ENCODE measurements at places on chromosomes 13 and 19. TPM values are rescaled to one million over a fixed set of nuclear protein-coding genes. Genes with fewer than 3 reads are reported as not detected.
A peak's percentile ranks its signal among the peaks of the same experiment; 100 is the strongest.

Gene SYNE4
- total RNA-seq, result 27.9 TPM

Gene ZNF587
- 25.9 TPM for total RNA-seq

Gene ONECUT3
- 22.1 TPM for total RNA-seq

Gene PDX1
- 1.7 TPM for total RNA-seq

Gene FAM216B
- not detected for total RNA-seq

Gene CALR3
- total RNA-seq, result not detected

Gene VN1R2
- not detected for total RNA-seq

Gene FGF22
- 1.5 TPM for total RNA-seq

Gene UBL3
- 10.7 TPM for total RNA-seq

Gene ATP4A
- 0.27 TPM for total RNA-seq

Gene ZNF30
- total RNA-seq, result 4.1 TPM

GRCh38 chr13:98780451-98780850 lies 28.0 kb upstream of the SLC15A1 start:
- DNase-seq, result no peak
- H3K36me3 ChIP-seq, result no peaks in the 10 kb centered on the region
- H3K4me3 ChIP-seq, result no peak overlapping the region

- no peak within 1 kb of the TSS for H3K27ac ChIP-seq
- DNase-seq, result peak; percentile 50
- no peaks in the 10 kb centered on the region for H3K36me3 ChIP-seq
- H3K4me3 ChIP-seq, result peak within 1 kb of the TSS; percentile 46
- peaks cover 5% of the 10 kb centered on the region for H3K27me3 ChIP-seq
- peaks cover 4% of the 10 kb centered on the region for H3K4me1 ChIP-seq
Measured at GRCh38 chr13:113122550-113123225, at the start of gene F10. Gene F10, plus strand, starts transcription at chr13:113122799. Its CDS starts 57 bp downstream, at chr13:113122856.

DNA sequence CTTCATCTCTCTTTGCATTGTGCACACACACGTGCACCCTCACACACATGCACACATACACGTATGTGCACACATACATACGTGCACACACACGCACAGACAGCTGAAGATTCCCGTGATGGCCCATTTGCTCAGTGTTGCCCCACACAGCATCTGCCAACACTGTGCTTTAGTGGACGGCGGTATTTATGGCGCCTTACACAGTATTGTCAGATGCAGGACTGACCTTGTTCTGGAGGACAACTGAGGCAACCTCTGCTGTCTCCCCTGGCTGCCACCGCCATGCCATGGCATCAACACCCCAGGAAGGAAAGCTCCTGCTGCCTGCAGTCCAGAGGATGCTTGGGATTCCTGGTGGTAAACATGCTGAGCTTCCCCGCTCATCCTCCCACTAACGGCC lies 316.4 kb downstream of the TEX29 start:
- DNase-seq, result no peak
- H3K27me3 ChIP-seq, result peaks cover 18% of the 10 kb centered on the region
- H3K4me3 ChIP-seq, result no peak overlapping the region
- H3K4me1 ChIP-seq, result no peaks in the 10 kb centered on the region
- H3K27ac ChIP-seq, result no peak overlapping the region
- no peaks in the 10 kb centered on the region for H3K36me3 ChIP-seq

DNA sequence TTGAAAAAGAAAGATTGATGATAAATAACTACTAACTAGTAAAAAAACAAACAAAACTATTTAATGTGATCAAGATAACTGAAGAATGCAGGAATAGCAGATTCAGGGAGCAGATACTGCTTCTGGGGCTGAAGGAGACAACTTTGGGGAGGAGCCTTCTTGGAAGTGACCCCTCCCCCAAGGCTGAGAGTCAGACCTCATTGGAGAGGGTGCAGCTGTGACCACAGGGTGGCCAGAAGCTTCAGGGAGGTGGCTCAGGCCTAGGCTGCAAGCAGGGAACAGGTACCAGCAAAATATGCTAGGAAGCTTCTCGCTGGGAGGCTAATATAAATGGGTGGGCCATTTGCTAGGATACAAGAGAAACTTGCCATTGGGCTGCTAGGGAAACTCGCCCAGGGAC lies 149.9 kb downstream of the MYO16 start:
- peaks cover 16% of the 10 kb centered on the region for H3K4me1 ChIP-seq
- H3K27ac ChIP-seq, result no peak overlapping the region
- no peak for DNase-seq
- H3K27me3 ChIP-seq, result no peaks in the 10 kb centered on the region
- H3K4me3 ChIP-seq, result no peak overlapping the region

GRCh38 chr13:109913936-109914510 lies 127.6 kb upstream of the IRS2 start:
- DNase-seq, result no peak
- no peaks in the 10 kb centered on the region for H3K36me3 ChIP-seq
- H3K27ac ChIP-seq, result no peak overlapping the region
- no peak overlapping the region for H3K4me3 ChIP-seq
- H3K27me3 ChIP-seq, result no peaks in the 10 kb centered on the region

DNA sequence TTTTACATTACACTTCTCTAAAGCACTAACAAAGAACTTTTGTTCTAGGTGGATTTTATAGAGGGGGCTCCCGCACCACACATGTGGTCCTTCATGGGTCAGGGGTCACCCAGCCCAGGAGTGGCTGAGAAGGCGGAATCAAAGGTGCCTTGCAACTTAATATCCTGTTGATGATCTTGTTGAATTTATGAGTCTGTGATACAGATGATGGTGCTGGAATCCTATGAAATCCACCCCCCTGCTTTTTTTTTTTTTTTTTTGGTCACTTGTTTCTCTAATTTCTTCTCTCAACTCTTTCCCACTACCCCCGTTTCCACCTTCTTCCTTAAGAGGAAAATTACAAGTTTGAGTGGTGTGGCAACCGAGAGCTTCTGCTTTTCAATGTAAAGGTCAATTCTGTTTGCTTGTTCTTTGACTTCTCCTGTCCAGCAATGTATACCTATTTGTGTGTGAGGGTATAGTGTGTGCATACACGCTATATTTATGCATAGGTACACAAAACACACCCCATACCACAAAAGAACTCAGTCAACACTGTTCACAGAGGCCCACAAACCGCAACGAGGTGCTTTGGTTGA lies 4.2 kb upstream of the ZIC2 start:
- H3K4me1 ChIP-seq, result peaks cover 16% of the 10 kb centered on the region
- H3K27me3 ChIP-seq, result no peaks in the 10 kb centered on the region
- no peak for DNase-seq
- H3K4me3 ChIP-seq, result no peak overlapping the region

DNA sequence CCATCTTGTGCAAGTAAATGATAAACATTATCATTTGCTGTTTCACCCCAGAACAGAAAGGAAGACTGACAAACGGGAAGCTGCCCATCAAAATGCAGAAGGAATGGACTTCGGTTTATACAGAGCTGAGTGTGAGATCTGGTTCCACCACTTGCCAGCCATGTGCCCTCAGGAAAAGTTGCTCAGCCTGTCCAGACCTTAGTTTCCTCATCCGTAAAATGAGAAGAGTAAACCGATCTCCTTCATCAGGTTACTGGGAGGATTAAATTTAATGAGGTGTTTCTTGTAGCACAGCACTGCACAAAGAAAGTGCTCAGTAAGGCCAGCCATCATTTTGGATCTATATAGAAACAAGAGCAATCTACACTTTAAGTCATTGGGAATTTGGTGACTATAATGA lies 36.7 kb upstream of the SERP2 start:
- DNase-seq, result no peak
- H3K4me3 ChIP-seq, result no peak overlapping the region
- H3K4me1 ChIP-seq, result peaks cover under 1% of the 10 kb centered on the region

DNA sequence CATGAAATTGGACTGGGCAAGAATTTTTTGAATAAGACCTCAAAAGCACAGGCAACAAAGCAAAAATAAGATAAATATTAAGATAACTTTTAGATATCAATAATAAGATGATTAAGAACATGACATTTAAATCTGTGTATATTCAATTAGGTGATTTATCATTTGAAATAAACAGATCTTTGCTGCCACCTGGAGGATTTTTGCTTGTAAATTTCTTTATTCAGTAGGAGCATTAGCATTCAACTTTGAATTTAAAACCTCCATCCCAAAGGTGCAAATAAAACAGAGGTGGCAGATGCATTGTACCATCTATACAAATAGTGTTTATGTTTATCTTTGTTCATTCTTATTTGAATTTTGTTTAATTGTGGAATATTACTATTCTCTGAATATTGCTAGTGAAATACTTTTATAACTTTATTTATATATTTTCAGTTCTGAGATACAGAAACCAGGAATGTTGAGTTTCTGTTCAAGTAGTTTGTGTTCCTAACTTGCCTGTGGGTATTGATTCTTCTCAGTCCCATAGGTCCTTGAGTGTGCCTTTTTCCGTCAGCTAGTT lies 20.9 kb downstream of the COG6 start:
- H3K4me3 ChIP-seq, result no peak overlapping the region
- no peak overlapping the region for H3K27ac ChIP-seq

DNA sequence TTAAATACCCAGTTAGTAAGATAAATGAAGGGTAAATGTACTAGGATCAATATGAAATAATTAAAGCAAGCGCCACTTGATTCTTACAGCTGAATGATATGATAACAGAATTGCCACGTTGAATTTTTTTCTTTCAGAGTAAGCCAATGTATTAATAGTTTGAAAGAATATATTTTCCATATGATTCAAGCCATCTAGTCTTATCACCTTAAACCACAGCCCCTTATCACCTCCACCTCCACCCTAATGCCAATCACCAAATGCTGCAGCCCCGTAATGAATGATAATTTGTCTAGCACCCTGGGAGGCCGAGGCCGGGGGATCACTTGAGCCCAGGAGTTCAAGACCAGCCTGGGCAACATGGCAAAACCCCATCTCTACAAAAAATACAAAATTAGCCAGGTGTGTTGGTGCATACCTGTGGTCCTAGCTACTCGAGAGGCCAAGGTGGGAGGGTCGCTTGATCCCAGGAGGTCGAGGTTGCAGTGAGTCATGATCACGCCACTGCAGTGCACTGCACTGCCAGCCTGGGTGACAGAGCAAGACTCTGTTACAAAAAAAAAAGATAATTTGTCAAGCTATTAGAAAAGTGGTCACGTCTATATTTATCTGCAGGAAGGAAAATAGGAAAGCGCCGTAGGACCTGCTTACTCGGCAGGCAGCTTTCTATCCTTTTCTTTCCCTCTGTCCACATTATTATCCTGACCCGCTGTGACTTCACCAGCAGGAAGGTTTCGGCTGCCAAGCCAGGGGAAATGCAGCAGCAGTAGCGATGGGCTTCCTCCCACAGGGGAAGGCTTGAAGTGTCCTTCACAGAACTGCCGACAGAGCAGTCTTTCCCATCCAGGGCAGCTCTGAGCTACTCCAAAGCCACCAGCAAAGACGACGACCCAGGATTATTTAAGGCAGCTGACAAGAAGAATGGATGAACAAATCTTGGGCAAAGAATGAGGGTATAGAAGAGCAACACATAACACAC lies 19.7 kb upstream of the CLN5 start:
- no peaks in the 10 kb centered on the region for H3K36me3 ChIP-seq
- DNase-seq, result no peak
- H3K4me1 ChIP-seq, result no peaks in the 10 kb centered on the region
- H3K27ac ChIP-seq, result no peak overlapping the region
- H3K4me3 ChIP-seq, result no peak overlapping the region

- H3K4me1 ChIP-seq, result no peaks in the 10 kb centered on the region
- no peak for DNase-seq
- no peaks in the 10 kb centered on the region for H3K27me3 ChIP-seq
- H3K27ac ChIP-seq, result no peak overlapping the region
Measured at GRCh38 chr13:107209824-107210722, 642.1 kb upstream of the ARGLU1 start.

GRCh38 chr13:85194482-85194881 lies 604.7 kb downstream of the SLITRK6 start:
- H3K4me1 ChIP-seq, result no peaks in the 10 kb centered on the region
- no peaks in the 10 kb centered on the region for H3K27me3 ChIP-seq
- H3K27ac ChIP-seq, result no peak overlapping the region

- H3K36me3 ChIP-seq, result no peaks in the 10 kb centered on the region
- no peaks in the 10 kb centered on the region for H3K27me3 ChIP-seq
- H3K27ac ChIP-seq, result no peak overlapping the region
- H3K4me3 ChIP-seq, result no peak overlapping the region
- DNase-seq, result no peak
- H3K4me1 ChIP-seq, result no peaks in the 10 kb centered on the region
Measured at GRCh38 chr13:31920727-31921100, 110.9 kb upstream of the FRY start.

GRCh38 chr13:111177921-111178320 lies 62.8 kb downstream of the ARHGEF7 start:
- no peak overlapping the region for H3K27ac ChIP-seq
- H3K4me3 ChIP-seq, result no peak overlapping the region
- no peaks in the 10 kb centered on the region for H3K4me1 ChIP-seq
- no peaks in the 10 kb centered on the region for H3K36me3 ChIP-seq
- no peaks in the 10 kb centered on the region for H3K27me3 ChIP-seq

- DNase-seq, result no peak
- H3K4me1 ChIP-seq, result no peaks in the 10 kb centered on the region
- no peaks in the 10 kb centered on the region for H3K27me3 ChIP-seq
- no peaks in the 10 kb centered on the region for H3K36me3 ChIP-seq
- H3K27ac ChIP-seq, result no peak overlapping the region
Measured at GRCh38 chr13:40231751-40232150, 434.7 kb downstream of the FOXO1 start.

GRCh38 chr13:86174622-86175021 lies 375.4 kb upstream of the SLITRK6 start:
- H3K36me3 ChIP-seq, result no peaks in the 10 kb centered on the region
- no peak overlapping the region for H3K27ac ChIP-seq
- no peak for DNase-seq
- H3K27me3 ChIP-seq, result no peaks in the 10 kb centered on the region
- no peaks in the 10 kb centered on the region for H3K4me1 ChIP-seq

- no peaks in the 10 kb centered on the region for H3K27me3 ChIP-seq
- H3K36me3 ChIP-seq, result no peaks in the 10 kb centered on the region
- H3K4me1 ChIP-seq, result peaks cover 9% of the 10 kb centered on the region
- H3K27ac ChIP-seq, result no peak overlapping the region
- DNase-seq, result peak; percentile 51
Measured at GRCh38 chr13:32267836-32268439, 47.2 kb downstream of the ZAR1L start.

DNA sequence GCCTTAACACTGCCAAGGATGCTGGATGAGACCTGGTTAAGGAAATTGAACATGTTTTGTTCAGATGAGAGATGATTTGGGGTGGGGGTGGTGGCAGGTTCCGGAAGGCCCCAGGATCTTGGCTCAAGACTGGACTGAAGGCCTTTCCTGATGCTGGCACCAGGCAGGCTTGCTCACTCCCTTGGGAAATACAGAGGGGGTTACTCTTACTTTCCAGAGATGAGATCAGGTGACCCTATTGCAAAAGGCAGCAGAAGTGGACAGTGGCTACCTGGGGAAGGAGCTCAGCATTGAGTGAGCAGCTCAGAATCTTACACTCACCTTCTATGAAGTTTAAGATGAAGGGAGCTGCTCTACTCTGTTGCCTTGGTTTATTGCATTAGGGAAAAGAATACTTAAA lies 10.8 kb downstream of the GATAD2A start:
- H3K4me3 ChIP-seq, result no peak overlapping the region
- no peak for DNase-seq
- no peaks in the 10 kb centered on the region for H3K4me1 ChIP-seq
- H3K36me3 ChIP-seq, result no peaks in the 10 kb centered on the region
- no peaks in the 10 kb centered on the region for H3K27me3 ChIP-seq

Measured in HCT116 (cell line).